CD4-positive, alpha-beta memory T cell (primary cell): ENCODE measurements at places on chromosomes 5 and 9.

- DNase-seq: no peak
These were observed 16.8 kb downstream of the SERINC5 start for GRCh38 chr5:80238778-80239679.

GRCh38 chr9:79279356-79279755 lies 292.4 kb upstream of the TLE4 start:
- DNase-seq: no peak

DNA sequence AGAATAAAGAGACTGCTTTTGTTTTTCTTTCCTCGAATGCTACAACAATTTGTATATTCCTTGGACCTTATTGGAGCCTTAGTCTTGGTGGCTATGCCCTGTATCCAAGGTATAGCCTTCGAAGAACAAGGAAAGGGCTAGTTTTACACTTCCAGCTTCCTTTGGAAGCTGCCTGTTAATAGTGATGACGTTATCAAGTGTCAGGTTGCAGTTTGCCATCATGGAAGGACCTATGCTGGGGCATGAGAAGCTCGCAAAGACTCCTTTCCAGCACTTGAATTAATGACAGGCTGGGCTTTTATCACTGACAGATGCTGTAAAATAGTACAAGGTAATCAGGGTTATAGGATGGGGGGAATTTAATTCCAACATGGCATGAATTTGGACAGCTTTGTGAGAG lies 157.9 kb downstream of the KDM4C start:
- DNase-seq: no peak

DNA sequence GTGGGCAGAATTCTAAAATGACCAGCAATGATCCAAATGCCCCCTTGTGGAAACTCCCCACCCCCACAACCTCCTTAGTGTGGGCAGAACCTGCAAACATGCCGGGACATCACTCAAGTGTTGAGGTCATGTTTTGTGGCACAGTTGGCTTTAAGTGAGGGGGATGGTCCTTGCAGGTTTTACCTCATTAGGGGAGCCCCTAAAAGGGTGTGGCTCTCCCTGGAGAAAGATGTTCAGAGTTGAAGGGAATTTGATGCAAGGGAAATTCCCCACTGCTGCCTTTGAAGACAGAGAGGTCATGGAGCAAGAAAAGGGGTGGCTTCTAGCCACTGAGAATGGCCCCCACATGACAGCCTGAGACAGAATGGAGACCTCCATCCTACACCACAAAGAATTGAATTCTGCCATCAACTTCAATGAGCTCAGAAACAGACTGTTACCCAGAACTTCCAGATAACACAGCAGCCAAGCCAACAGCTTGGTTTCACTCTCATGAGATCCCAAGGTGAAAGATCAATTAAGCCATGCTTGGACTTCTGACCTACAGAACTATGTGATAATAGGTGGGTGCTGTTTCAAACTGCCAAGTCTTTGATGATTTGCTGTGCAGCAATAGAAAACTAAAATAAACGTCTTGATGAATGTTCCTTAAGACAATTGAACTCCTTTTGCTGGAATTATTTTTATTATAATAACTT lies 103.4 kb downstream of the MED10 start:
- no peak for DNase-seq

DNA sequence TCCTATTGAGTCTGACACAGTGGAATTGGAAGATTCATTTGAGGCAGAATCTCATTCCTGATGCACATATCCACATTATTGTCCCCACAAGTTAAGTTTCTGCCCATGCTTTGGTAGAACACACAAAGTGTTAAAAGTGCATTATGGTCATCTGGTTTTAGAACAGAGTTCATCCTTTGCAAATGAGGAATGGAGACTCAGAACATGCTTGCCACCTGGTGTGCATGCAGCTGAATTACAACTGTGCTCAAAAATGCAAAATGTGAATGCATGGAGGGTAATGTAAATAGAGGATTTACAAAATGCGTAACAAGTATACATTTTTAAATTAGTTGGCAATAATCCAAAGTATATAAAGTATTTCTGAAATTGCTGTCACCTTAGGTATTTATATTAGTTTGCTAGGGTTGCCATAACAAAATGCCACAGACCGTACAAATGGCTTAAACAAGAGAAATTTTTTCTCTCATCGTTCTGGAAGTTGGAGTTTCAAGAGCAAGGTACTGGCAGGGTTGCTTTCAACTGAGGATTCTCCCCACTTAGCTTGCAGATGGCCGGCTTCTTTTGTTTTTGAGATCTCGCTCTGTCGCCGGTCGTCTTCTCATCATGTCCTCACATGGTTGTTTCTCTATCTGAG lies 671.1 kb downstream of the TAF11L14 start:
- DNase-seq: no peak

DNA sequence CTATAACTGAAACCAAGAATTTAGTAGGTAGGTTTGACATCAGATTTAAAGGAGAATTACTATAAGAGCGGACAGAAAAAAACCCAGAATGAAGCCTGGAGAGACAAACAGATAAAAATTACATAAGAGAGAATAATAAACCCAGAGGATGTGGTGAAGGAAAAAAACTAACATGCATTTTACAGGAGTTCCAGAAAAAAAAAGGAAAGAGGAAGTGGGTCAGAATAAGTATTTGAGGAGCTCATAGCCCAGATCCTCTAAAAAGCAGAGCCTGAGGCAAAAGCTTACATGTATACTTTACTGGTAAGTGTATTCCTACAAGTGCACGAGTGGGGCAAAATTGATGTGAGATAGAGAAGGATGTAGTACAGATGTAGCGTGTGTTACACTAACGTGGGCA lies 43.1 kb upstream of the NAA35 start:
- DNase-seq: no peak

- DNase-seq: no peak
These were observed 3.8 kb downstream of the RAB24 start for GRCh38 chr5:177299697-177300096.

GRCh38 chr5:177966009-177966838 lies 29.8 kb downstream of the PROP1 start:
- no peak for DNase-seq

DNA sequence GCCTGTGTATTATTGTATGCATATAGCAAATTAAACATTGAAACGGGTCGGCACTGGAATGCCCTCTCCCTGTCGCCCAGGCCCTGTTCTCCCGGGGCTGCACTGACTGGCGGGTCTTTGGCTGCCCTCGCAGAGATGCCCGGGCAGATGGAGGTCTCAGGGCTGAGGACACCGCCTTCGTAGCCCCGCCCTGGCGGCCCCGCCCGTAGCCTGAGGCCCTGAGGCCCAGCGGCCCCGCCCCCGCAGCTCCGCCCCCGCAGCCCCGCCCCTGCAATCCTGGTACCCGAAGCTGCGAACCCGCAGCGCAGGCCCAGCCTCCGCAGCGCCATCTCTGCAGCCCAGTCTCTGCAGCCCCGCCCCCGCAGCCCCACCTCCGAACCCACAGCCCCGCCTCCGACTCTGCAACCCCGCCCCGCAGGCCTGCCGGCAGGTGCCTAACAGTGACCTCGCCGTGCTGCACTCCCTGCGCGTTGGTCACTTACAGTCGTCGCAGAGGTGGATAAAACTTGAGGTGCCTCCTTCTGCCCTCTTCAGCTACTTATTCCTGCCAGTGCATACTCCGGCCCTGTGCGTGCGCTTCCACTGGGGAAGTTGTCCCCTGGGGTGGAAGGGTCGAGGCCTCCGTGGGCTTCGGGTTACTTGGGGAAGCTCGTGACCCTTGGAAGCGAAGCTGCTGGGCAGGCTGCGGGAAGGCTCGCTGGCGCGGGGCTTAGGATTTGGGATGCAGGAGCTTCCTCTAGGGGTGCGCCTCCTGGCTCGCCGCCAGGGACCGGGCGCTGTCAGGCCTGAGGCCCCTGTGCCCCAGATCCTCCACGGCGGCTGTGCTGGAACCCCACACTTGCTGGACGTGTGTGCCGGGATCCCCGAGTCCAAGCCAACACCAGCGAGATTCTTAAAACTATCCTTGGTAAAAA lies 72.3 kb downstream of the ICE1 start:
- DNase-seq: peak; percentile 87

DNA sequence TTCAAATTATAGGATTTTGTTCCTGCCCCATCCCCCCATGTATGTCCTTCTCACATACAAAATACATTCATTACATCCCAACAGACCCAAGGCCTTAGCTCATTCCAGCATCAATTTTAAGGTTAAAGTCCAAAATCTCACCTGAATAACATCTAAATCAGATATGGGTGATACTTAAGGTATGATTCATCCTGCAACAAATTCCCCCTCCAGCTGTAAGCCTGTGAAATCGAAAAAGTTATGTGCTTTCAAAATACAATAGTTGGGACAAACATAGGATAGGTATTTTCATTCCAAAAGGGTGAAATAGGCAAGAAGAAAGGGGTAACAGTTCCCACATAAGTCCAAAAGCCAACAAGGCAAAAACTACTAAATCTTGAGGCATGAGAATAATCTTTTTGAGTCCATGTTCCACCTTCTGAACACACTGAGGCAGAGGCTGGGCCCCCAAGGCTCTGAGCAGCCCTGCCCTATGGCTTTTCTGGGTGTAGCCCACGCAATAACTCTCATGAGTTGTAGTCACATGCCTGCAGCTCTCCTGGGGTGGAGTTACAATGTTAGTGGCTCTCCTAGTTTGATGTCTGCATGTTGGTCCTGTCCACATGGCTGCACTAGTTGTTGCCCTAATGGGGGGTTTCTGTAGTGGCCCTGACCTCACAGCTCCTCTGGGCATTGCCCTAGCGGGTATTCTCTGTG lies 243.9 kb upstream of the SMARCA2 start:
- no peak for DNase-seq

GRCh38 chr5:116681334-116682013 lies 106.9 kb upstream of the SEMA6A start:
- no peak for DNase-seq

DNA sequence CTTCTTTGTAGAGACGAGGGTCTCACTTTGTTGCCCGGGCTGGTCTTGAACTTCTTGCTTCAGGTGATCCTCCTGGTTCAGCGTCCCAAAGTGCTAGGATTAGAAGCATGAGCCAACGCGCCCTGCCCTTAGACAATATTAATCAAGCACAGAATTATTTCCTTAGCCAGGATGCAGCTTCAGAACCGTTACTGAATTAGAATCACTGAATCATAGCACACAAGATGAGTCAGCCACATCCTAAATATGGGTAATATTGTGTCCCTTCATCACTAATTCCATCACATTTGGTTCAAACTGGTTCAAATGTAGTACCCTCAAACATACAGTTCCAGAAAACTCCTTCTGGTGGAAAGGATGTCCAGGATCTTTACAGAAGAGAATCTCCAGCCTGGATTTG lies 82.7 kb downstream of the BNC2 start:
- no peak for DNase-seq

DNA sequence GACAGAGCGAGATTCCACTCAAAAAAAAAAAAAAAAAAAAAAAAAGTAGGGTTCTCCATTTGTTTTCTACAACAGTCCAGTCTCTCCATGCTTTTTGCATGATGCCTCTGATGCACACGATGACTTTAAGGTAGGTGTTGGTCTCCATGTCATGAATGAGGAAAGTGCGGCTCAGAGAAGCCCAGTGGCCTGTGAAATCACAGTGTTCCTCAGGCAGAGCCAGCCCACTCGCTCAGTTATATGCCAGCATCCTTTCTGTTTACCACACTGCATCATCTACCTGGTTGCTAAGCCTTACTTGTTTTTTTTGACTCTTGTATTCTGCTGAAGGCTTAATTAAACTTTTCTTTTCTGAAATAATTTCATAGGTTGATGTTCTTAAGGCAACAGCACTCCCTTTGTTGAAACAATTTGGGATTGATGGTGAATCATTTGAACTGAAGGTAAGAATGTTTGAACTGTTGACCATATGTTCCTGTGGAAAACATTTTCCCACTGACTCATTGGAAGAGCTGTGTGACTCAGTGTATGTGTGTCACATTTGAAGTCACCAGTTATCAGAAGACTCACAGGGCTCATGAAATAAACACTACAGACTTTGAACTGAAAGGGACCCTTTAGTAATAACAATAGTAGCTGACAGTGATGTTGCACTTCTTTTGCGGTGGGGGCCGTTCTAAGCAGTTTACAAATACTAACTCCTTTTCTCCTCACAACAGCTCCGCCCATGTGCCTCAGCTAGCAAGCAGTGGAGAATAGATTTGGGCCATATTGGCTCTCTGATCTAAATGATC lies 40.2 kb downstream of the RCL1 start:
- DNase-seq: no peak

- no peak for DNase-seq
These were observed 210.8 kb upstream of the ELL2 start for GRCh38 chr5:96172436-96172835.

- DNase-seq: peak; percentile 54
These were observed 24.3 kb upstream of the PRRC1 start for GRCh38 chr5:127492854-127493738.

- DNase-seq: no peak
These were observed 15.2 kb downstream of the IPPK start for GRCh38 chr9:92654481-92655301.

DNA sequence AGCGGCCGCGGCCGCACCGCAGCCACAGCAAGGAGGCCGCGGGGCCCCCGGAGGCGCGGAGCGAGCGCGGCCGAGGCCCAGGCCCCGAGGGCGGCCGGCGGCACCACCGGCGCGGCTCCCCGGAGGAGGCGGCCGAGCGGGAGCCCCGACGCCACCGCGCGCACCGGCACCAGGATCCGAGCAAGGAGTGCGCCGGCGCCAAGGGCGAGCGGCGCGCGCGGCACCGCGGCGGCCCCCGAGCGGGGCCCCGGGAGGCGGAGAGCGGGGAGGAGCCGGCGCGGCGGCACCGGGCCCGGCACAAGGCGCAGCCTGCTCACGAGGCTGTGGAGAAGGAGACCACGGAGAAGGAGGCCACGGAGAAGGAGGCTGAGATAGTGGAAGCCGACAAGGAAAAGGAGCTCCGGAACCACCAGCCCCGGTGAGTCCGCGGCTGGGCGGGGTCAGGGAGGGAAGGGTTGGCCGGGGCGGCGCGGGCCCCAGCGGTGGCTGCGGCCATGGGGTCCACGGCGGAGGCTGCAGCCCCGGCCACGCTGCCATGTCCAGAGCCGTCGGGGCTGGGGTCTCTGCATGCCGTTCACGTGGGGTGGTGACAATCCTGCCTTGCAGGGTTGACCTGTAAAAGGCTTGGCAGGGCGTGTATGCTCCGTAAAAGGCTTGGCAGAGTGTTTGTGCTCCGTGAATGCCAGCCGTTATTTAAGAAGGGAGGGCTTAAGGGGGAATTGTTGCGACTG lies 146.0 kb downstream of the CACNA1B start:
- DNase-seq: no peak
